Dermis blood vessel endothelial cell (primary cell): ENCODE measurements at places on chromosomes 4 and X. TPM values are rescaled to one million over a fixed set of nuclear protein-coding genes. Genes with fewer than 3 reads are reported as not detected.

The SULT1E1 gene
- total RNA-seq: 1.2 and 2.4 TPM in 2 replicates

The AP1AR gene
- 37.7 and 39.3 TPM in 2 replicates for total RNA-seq

The PDLIM3 gene
- 41.0 and 113 TPM in 2 replicates for total RNA-seq

The MAGEB2 gene
- total RNA-seq: not detected in 2 replicates

The AFF2 gene
- total RNA-seq: under 0.01 TPM in 1 of 2 replicates, not detected in the other

The F8A2 gene
- 0.17 TPM in 1 of 2 replicates, not detected in the other for total RNA-seq

The PARM1 gene
- total RNA-seq: under 0.01 and 0.09 TPM in 2 replicates

The GUCY1A1 gene
- total RNA-seq: 41.7 and 50.4 TPM in 2 replicates

The FRG2 gene
- total RNA-seq: not detected in 2 replicates

The SLC9A7 gene
- 16.5 and 19.4 TPM in 2 replicates for total RNA-seq

The CLGN gene
- total RNA-seq: 0.34 and 0.51 TPM in 2 replicates

The PLXNA3 gene
- 6.6 and 9.0 TPM in 2 replicates for total RNA-seq

The INTS6L gene
- total RNA-seq: 3.3 and 4.6 TPM in 2 replicates

The KIAA0232 gene
- 16.7 and 20.1 TPM in 2 replicates for total RNA-seq

The ZBTB33 gene
- 14.5 and 17.1 TPM in 2 replicates for total RNA-seq

The CFAP99 gene
- 0.17 TPM in 1 of 2 replicates, not detected in the other for total RNA-seq

The SPANXC gene
- total RNA-seq: not detected in 2 replicates

The SLC26A1 gene
- total RNA-seq: 0.19 TPM in 1 of 2 replicates, not detected in the other

The PNMA5 gene
- total RNA-seq: not detected in 2 replicates

The RBPJ gene
- total RNA-seq: 53.9 and 77.2 TPM in 2 replicates

The NSDHL gene
- 16.0 and 28.4 TPM in 2 replicates for total RNA-seq

The P2RY8 gene
- 0.17 and 0.79 TPM in 2 replicates for total RNA-seq

The STATH gene
- not detected in 2 replicates for total RNA-seq

The ETDA gene
- not detected in 2 replicates for total RNA-seq

The DNAAF6 gene
- total RNA-seq: not detected in 2 replicates

The C4orf50 gene
- under 0.01 and 0.05 TPM in 2 replicates for total RNA-seq

The USP17L11 gene
- not detected in 2 replicates for total RNA-seq

The FABP2 gene
- not detected in 2 replicates for total RNA-seq

The SSX2 gene
- total RNA-seq: not detected in 2 replicates

The FGFR3 gene
- total RNA-seq: 1.1 and 1.4 TPM in 2 replicates

The MAGEC1 gene
- total RNA-seq: not detected in 2 replicates

The OPHN1 gene
- total RNA-seq: 8.7 and 11.7 TPM in 2 replicates

The ADAMTS3 gene
- total RNA-seq: 0.51 and 0.68 TPM in 2 replicates

The HELQ gene
- 14.1 and 17.7 TPM in 2 replicates for total RNA-seq

The MAP3K15 gene
- total RNA-seq: 0.09 and 0.17 TPM in 2 replicates

The FAM156B gene
- 6.7 and 10.4 TPM in 2 replicates for total RNA-seq

The F11 gene
- total RNA-seq: not detected in 2 replicates

The TRMT2B gene
- 19.1 and 25.3 TPM in 2 replicates for total RNA-seq

The MAOB gene
- 0.23 TPM in 1 of 2 replicates, not detected in the other for total RNA-seq

The PDE6B gene
- 7.3 and 7.5 TPM in 2 replicates for total RNA-seq
